ENCODE measurements at places on chromosomes 4 and X. TPM values are rescaled to one million over a fixed set of nuclear protein-coding genes. Genes with fewer than 3 reads are reported as not detected.

DNA sequence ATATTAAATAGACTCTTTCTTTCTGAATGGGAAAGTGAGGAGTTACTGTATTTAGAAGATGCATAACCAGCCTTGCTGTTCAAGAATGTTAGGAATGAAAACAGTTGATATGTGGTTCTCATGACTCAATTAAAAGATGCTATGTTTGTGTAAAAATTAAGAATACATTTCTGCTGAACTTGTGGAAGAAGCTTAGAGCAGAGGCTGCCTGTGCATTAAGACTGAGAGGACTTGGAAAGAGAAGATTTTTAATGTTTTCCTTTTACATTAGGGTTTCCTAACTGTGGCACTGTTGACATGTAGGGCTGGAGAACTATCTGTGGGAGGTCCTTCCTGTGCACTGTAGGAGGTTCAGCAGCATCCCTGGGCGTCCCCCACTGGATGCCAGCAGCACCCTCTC, 137.7 kb downstream of the GPR143 start:
- no peak overlapping the region for H3K27ac ChIP-seq
- H3K36me3 ChIP-seq = no peaks in the 10 kb centered on the region
- no peak for DNase-seq
- H3K4me3 ChIP-seq = no peak overlapping the region

TCP11X2 gene
- 0.40 TPM for total RNA-seq

GRCh38 chr4:11138964-11139363, 289.7 kb downstream of the HS3ST1 start:
- no peaks in the 10 kb centered on the region for H3K36me3 ChIP-seq
- no peaks in the 10 kb centered on the region for H3K4me1 ChIP-seq
- H3K4me3 ChIP-seq = no peak overlapping the region
- DNase-seq = no peak

GRCh38 chr4:73037057-73037456, 32.5 kb downstream of the COX18 start:
- H3K36me3 ChIP-seq = no peaks in the 10 kb centered on the region
- H3K4me3 ChIP-seq = no peak overlapping the region
- no peak overlapping the region for H3K27ac ChIP-seq
- no peaks in the 10 kb centered on the region for H3K27me3 ChIP-seq
- no peaks in the 10 kb centered on the region for H3K4me1 ChIP-seq
- DNase-seq = no peak
